ENCODE measurements at places on chromosomes 1 and 21. TPM values are rescaled to one million over a fixed set of nuclear protein-coding genes. Genes with fewer than 3 reads are reported as not detected.
A peak's percentile ranks its signal among the peaks of the same experiment; 100 is the strongest.

FAM72C gene
- 2.9 TPM for polyA plus RNA-seq

DNA sequence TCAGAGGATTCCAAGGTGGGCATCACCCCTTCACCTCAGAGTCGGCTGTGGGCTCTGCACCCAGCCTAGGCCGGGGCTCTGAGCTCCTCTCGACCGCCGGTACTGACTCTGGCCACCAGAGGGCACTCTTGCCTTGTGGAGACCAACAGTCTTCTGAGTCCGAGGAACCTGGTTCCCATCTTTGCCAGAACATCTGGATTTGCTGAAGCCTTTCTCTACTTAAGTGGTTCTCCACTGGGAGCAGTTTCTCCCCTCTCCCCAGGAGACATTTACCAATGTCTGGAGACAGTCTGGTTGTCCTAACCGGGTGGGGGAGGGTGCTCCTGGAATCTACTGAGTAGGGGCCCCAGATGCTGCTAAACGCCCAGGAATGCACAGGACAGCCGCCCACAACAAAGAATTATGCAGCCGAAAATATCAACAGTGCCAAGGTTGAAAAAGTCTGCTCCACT is 9.4 kb downstream of the ETV3L start:
- DNase-seq = peak; percentile 85

IRF6 gene
- 20.5 TPM for polyA plus RNA-seq

LAMTOR5 gene
- polyA plus RNA-seq = 108 TPM

- DNase-seq = no peak
These were observed 53.6 kb downstream of the ERG start for GRCh38 chr21:38444691-38445090.

DNA sequence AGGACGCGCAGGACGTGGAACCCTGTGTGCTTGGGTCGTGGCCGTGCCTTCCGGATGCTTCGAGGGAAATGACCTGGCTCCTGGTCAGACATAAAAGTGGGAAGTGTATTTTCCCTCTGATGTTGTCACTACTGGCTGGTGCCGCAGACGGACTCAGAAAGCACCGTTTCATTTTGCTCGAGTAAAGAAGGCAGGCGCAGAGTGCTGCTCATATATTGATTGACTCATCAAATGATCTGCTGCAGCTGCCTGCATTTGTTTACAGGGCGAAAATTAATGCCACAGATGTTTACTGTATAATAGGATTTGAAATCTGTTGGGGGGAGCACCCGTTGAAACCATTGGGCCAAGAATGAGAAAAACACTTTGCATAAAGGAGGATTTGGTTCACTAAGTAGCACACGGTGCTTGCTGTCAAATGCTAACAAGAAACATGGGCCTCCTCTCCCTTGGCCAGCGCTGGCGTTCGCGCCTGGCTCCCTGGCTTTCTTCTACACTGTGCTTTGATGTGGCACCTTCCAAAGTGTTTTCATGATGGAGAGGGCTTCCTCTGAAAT is 365.5 kb downstream of the CAMTA1 start:
- DNase-seq = no peak

- DNase-seq = no peak
These were observed 61.4 kb downstream of the OLFML2B start for GRCh38 chr1:161962091-161962887.

C1orf141 gene
- polyA plus RNA-seq = 2.1 TPM

DNA sequence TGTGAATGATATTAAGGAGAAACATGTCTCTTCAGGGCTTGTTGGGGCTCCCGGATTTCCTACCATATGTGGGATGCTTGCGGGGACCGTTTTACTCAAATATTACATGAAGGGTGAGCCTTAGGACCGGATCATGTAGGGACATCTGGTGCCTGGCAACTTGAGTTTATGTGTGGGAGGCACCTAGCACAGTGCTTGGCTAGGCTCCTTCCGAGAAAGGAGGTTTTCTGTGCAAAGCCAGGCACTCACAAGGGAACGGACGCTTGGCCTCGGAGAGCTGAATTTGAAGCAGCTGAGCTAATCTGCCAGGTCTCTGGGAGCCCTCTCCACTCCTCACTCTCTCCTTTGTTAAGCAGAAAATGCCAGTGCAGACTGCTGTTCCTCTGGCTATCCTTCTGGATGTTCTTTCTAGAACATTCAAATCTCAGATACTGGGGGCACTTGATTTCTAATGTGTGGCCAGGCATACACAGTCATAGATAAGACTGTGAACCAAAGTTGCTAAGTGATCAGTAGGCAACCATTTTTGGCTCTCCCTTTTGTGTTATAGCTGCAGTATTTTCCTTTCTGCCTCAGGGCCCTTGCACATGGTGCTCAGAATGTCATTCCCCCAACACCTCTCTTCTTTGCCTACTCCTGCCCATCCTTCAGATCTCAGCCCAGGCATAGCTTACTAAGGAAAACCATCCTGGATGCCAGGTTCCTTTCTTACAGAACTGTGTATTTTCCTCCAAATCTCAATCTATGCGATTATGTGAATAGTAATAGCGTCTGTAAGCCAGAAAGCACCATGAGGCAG is 216.6 kb upstream of the CSF3R start:
- no peak for DNase-seq

TMEM63A gene
- polyA plus RNA-seq = 103 TPM

- DNase-seq = no peak
These were observed 97.5 kb downstream of the SEC16B start for GRCh38 chr1:177872308-177872900.

DNA sequence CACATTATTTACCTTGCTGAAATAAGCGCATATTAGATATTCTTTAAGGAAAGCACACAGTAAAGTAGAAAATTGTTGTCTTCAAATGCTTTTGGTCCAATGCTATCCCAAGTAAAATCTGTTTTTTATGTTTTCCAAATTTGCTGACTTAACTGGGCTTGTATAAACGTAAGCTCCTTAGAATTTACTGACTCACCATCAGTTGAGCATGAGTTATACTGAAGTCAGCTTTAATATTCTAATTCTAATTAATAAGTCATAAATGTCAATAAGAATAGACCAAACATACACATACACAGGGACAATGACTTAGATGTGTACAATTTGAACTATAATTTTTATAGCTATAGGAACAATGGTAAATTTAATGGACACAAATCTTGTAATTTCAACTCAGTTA is 319.2 kb downstream of the TPR start:
- DNase-seq = no peak

DNA sequence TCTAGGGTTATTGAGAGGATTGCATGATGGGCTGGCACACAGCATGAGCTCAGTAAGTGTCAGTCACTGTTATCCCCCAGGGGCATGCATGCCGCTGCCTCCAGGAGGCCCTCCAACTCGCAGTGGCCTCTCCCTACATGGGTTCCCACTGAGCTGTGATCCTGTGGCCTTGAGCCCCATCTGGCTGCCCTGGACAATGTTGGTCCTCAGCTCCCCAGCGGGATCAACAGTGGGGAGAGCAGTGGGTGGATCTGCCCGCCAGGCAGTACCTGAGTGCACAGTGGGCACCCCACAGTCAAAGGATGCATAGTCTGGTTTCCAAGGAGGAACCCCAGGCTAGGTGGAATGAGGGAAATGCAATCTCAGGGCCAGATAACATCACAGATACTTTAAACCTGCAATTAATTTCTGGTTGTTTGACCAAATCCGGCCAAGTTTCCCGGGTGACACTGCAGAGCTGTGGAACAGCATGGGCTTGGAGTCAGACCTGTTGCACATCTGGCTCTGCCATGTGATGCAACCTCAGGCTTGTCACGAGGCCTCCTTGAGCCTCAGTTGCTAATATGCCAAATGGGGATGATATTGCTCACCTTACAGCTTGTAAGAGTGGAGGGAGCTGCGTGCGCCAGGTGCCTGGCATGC is 9.3 kb downstream of the PADI3 start:
- no peak for DNase-seq

GRCh38 chr1:153742411-153743142 is 14.7 kb downstream of the INTS3 start:
- no peak for DNase-seq

DNA sequence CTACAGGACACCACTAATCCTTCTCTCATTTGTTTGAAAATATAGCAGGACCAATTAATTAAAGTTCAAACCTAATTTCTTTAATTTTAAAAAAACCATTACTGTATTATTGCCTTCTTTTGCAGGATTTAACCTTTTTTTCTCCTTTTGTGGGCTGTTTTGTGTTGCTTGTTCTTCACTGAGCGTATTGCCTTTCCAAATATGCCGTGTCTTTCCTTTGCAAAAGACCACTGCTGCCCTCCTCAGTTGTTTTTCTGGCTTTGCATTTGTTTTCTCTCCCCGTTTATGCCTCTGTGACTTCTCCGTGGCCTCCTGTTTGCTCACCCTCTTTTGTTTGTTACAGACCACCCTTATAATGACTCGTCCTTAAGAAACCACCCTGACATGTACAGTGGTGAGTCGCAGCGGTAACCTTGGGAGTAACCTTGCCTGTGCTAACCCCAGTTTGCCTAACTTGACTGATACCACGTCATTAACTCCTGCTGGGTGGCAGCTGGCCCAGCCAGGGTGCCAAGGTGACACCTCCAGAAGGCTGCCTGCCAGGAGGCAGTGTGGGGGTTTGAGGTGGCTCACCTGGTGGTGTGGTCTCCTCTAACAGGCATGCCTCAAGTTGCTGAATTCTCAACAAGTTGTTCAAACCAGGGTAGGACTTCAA is 81.1 kb upstream of the CNTN2 start:
- DNase-seq = no peak

FLG2 gene
- polyA plus RNA-seq = 0.09 TPM

CYP4A11 gene
- not detected for polyA plus RNA-seq

DNA sequence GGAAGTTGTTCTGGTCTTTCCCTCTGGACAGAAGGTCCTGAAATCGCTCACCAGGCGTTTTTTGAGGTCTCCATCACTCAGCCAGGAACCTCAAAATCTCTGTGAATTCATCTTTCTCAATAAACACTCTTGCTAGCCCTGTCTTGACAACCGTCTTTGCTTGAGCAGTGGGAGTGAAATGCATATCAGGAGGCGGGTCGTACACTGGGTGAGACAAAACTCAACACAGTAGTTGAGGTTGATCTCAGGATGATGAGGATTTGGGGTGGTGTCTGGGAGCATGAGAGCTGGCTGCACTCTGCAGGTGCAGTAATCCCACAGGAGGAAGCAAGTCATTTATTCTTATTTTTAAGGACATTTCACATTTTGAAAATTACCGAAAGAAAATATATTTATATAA is 1.9 kb downstream of the GPR25 start:
- no peak for DNase-seq

DNA sequence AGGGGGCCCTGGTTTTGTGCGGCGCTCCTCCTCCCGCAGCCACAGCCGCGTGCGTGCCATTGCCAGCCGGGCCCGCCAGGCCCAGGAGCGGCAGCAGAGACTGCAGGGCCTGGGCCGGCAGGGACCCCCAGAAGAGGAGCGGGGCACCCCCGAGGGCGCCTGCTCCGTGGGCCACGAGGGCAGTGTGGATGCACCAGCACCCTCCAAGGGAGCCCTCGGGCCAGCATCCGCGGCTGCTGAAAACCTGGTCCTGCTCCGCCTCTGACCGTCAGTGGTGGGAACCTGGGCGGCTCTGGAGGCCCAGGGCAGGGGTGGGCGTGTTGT is 21.5 kb downstream of the PANK4 start:
- no peak for DNase-seq

OPRD1 gene
- polyA plus RNA-seq = 0.22 TPM

DNA sequence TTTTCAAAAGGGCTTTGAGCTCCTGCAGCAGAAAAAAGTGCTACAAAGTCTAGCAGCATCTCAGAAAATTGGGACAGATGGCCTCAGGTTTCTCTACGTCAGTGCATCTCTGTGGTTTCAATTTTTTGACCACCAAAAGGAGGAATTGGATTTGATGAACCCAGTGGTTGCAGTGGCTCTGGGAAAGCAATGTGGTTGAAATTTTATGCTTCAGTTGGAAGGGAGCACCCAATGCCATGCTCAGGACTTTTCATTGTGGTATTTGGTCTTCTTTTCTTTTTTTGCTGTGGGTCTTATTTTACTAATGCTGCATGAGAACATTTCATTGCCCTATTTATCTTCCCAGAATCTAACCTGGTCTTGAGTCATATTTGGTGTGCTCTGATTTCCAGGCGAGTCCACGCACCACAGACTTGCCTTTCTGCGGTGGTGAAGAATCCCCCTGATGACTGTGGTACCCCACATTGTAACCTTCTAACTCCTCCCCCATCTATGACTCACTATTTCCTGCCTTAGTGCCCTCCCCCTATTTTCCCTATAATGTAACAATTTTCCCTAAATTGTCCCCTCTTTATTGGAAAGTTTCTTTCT is 56.7 kb downstream of the S1PR1 start:
- no peak for DNase-seq
